ENCODE measurements at places on chromosomes 13 and 19.

- no peak for DNase-seq
These were observed 54.0 kb upstream of the TPM4 start for GRCh38 chr19:16022251-16022650.

DNA sequence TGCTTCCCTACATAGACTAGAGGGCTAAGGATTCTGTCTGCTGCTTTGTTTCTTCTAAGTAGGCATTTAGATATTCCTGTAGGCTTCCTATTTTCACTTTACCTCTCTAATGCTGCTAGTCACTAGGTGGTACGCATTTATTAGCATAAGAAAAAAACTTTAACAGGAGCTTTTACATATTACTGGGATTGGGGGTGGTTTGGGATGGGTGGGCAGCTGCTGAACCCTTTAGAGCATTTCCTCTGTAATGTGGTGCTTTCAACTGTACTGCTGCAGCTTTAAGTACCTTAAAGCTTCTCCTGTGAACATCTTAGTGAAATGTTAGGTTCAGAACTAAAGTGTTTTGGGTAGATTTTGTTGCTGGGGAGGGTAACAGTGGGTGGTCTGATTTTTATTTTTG lies 92.6 kb downstream of the ZNF486 start:
- no peak for DNase-seq

GRCh38 chr19:48959341-48960239 lies 4.9 kb downstream of the BAX start:
- DNase-seq, result no peak

GRCh38 chr19:33564836-33565338 lies 43.3 kb upstream of the PEPD start:
- no peak for DNase-seq

DNA sequence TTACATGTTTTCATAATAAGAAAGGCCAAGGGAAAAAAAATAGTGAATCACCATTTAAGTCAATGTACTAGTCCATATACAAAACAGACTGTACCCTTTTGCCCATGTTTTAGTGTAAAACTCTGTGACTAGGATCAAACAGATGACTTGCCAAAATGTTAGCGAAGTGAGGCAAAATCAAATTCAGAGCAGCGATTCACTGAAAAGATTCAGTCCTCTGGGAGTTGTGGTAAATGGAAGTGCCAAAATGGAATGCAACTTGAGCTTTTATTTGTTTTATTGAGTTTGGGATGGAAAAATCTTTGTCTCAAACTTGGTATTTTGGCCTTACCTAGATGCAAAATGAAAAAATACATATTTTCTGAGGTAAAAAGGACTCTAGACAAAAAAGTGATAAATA lies 9.1 kb downstream of the CDADC1 start:
- no peak for DNase-seq

DNA sequence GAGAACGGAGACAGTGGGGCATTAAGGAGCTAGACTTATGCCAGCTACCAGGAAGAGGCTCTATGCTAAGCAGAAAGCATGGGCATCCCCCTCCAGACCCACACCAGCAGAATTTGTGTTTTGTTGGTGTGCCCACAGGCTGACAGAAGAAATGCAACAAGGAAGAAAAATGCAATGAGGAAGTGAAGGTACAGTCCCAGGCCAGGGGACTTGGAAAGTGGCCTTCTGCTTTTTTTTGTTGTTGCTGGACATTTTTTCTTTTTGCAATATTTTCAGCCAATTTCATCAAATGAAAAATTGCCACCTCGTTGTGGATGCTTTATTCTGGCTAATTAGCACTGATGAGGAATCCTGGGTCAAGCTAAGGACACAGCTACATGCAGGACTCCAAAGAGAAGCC lies 167.7 kb downstream of the TSHZ3 start:
- no peak for DNase-seq

- DNase-seq, result no peak
These were observed 484.5 kb downstream of the LIG4 start for GRCh38 chr13:107730813-107731212.

- no peak for DNase-seq
These were observed 318.9 kb downstream of the DLEU7 start for GRCh38 chr13:50524560-50524959.

- DNase-seq, result no peak
These were observed 64.9 kb downstream of the GADD45B start for GRCh38 chr19:2540646-2541454.

DNA sequence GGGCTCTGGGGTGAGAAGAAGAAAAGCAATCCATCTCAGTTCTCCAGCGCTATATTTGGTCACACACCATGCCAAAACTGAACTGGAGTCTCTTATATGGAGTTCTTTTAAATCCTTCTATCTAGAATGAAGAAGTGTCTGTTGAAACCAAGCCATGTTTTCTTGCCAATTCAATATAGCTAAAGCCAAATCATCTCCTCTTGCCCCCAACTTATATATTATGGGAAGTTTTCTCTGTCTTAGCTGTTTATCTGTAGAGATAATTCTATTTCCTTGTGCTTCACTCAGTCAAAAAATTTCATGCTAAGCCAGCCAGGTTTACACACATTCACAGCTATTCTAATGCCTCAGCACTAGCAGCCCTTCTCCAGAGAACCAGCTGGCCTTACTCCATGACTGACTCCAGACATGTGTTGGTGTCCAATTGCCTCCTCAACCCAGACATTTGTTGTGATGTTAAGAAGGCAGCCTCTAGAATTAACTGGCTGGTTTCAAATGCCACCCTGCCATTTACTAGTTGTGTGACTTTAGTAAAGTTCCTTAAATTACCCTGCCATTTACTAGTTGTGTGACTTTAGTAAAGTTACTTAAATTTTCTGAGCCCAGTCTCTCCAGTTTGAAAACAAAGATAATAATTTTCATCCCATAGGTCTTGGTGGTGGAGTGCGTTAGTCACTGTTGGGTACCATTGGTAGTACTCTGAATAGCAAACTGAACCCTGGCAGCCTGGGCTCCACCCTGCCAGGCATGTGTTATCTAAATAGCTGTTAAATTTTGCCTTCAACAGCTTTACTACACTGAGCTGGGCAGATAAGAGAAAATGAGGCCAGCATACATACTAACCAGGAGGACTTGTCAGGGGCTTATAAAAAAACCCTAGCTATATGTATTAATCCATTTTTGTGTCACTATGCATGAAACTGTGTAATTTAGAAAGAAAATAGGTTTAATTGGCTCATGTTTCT lies 525.1 kb downstream of the LMO7 start:
- no peak for DNase-seq

DNA sequence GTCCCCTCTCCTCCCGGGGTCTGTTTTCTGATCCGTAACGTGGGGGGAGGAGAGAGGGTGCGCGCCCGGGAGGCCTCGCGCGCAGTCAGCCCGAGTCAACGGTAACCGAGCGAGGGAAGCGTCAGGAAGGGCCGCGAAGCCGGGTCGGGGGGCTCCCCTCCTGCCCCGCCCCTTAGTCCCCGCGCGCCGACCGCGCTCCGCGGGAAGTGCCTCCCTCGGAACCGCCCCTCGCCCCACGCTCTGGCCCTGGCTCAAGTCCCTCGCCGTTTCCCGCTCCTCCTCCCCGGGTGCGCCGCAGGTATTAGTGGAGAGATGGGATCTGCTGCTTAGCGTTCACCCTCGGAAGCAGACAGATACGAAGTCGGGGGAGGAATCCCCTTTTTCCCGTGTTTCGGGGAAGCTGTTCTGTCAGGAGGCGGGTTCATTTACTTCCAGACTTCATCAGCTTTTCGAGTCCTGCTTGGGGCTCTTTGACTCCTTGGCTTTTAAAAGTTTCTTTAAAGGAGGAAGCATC lies 770 bp downstream of the HNRNPM start:
- DNase-seq, result peak; percentile 12

- no peak for DNase-seq
These were observed 52.0 kb upstream of the SPACA7 start for GRCh38 chr13:112324116-112324515.

DNA sequence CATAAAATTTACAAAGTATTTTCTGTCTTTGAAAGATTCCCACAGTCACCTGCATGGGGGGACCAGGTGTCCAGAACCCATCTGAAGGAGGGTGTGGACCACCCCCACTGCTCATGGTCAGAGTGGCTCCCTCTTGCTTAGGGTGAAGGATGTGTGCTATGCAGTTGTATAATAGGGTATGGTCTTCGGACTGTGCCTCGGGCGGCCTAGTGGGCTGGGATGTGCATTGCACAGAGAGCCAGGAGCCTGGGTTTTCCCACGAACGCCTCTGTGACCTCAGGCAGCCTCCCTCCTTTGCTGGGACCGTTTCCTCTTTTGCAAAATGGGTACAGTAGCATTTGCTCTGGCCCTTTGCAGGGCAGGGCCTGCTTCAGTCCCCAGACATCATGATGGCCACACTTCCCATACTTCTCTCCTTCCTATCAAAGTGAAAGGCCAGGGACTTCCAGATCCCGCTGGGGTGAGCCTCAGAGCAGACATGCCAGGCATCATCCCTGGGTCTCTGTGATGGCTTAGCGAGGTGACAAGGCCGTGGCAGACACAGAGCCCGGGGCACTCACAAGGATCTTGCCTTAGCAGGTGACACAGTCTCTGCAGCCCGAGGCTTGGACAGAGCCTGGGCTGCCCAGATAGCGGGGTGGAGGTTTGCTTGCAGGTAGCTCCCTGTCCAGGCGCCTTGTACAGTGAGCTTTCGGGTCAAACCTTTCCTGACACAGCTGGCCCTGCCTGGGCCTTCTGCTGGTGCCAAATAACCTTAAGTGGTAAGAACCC lies 59.4 kb upstream of the ZNF536 start:
- no peak for DNase-seq

- DNase-seq, result no peak
These were observed 5.6 kb downstream of the BCL3 start for GRCh38 chr19:44753932-44754749.

GRCh38 chr13:35552172-35552844 lies 75.8 kb upstream of the MAB21L1 start:
- no peak for DNase-seq

DNA sequence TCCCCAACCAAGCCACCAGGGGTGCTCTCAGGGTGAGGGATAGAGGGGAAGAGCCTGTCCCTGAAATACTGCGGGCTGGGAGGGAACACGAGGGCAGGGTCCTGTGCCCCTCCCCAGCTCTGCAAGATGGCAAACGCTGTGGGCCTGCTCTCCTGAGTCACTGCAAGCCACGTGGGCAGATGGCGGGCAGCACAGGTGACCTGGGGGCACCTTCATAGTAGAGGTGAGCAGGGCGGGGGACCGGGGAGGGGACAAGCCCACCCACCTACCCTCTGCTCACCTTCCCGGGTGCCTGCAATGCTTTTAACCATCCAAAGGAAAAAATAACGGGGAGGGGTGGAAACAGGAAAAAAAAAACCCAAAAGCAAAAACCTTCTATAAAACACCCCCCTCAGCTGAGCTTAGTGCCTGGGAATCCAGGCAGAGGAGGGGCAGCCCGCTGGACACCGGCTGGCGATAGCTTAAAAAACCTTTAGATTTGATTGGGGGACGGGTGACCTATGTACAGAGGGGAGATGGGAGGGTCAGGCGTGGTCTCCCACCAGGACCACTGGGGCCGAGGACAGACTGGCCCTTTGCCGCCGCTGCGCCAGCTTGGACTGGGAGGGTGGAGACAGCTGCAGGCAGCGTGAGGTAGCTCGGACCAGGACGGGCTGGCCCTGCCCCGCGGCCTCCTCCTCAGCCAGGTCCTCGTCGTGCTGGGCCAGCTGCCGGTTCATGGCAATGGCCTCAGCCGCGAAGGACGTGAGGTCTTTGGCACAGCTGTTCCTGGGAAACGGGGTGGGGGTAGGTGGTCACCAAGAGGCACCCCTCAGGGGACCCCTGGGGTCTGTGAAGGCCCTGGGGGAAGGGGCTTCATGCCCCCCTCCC lies 11.7 kb downstream of the MKNK2 start:
- DNase-seq, result no peak

DNA sequence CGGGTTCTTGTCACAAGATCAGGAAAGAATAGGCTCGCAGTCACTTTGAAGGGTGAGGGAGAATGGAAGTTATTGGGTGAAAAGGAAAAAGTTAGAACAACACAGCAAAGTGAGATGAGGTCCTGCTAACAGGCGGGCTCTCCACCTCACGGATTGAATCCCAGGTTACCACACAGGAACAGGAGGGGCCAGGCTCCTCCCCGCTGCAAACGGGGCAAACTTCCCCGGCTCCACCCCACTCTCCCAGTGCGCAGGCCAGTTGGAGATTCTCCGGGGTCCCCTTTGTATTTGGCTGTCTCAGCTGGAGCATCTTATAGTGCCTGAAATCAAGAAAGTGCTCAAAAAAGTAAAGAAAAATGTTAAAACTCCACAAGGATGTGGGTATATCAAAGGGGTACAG lies 78.3 kb upstream of the IPO5 start:
- no peak for DNase-seq

- no peak for DNase-seq
These were observed at the start of gene PROZ for GRCh38 chr13:113157929-113158747. PROZ (plus strand) TSS chr13:113158648; CDS start chr13:113158661, 13 bp downstream.

- peak; percentile 15 for DNase-seq
These were observed at the start of gene ATP1A3 for GRCh38 chr19:41993612-41994483. ATP1A3 (minus strand) TSS chr19:41994230; CDS start chr19:41994076, 154 bp downstream.

- DNase-seq, result no peak
These were observed 77.7 kb downstream of the ZNF726 start for GRCh38 chr19:23992348-23992747.

- DNase-seq, result no peak
These were observed 484 bp downstream of the IL11 start for GRCh38 chr19:55369653-55370304.

DNA sequence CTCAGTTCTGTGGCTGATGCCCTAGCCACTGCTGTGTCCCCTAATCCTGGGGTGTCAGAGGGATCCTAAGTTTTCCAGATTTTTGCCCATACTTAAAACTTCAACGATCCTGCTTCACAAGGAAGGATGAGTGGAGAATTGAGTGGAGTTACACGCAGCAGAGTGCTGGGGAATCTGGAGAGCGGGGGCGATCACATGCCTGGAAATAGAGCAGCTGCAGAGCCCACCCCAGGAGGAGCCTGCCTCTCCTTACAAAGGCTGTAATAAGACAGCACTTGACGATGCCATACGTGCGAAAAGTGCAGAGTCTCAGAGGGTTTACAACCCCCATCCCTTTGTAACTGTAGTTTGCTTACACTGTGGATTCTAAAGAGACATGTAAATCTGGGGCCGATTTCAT lies 40.6 kb downstream of the SUGP2 start:
- DNase-seq, result no peak

DNA sequence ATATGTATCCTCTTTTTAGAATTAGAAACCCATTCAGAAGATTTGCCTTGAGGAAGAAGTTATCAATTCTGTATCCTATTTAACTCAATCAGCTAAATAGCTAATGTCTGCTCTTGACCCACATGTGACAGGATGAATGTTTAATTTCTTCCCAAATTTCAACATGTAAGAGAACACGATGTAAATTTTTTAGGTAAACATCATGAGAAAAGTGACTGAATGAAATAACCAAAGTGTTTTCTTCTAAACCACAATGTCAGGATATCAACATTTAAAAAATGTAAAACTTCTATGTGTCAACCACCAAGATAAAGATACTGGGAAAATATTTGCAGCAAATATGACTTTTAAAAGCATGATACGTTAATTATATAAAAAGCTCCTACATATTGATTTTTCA lies 302.4 kb downstream of the DCT start:
- DNase-seq, result no peak

GRCh38 chr13:50126263-50126992 lies 111.2 kb downstream of the KCNRG start:
- no peak for DNase-seq

GRCh38 chr19:16590876-16591802 lies 18.9 kb upstream of the SLC35E1 start:
- DNase-seq, result no peak

GRCh38 chr13:102724923-102725322 lies 30.1 kb upstream of the METTL21C start:
- DNase-seq, result no peak

- DNase-seq, result no peak
These were observed 32.2 kb upstream of the ZNF681 start for GRCh38 chr19:23790641-23791488.
